ENCODE measurements at places on chromosomes 4 and X.
A peak's percentile ranks its signal among the peaks of the same experiment; 100 is the strongest.

DNA sequence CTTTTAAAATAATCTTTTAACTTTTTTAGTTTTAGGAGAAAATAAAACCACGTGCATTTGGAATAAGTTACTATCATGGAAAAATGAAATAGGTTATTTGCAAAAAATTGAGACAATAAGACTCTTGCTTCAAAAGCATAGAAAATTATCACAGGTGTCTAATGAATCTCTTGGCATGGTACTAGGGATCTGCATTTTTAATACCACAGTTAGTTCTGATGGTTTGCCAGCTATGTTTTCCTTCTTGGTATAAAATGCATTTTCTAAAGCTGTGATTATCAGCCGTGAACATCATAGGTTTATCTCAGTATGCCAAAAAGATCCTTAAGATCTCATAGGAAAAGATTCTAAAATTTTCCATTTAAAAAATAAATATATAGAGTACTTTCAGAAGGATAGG is 83.9 kb downstream of the RASL11B start:
- no peak for DNase-seq

GRCh38 chr4:108466936-108467902 is 153.2 kb upstream of the RPL34 start:
- DNase-seq, result peak; percentile 38

GRCh38 chrX:136097871-136098805 is 49.2 kb upstream of the FHL1 start:
- no peak for DNase-seq

- no peak for DNase-seq
Measured at GRCh38 chrX:36462142-36462541, 542.6 kb downstream of the CFAP47 start.

- DNase-seq, result no peak
Measured at GRCh38 chrX:29535212-29536162, 679.9 kb upstream of the MAGEB2 start.

- no peak for DNase-seq
Measured at GRCh38 chrX:129239371-129239770, 283.9 kb downstream of the SMARCA1 start.

GRCh38 chrX:140343226-140343868 is 161.5 kb downstream of the SOX3 start:
- DNase-seq, result no peak

DNA sequence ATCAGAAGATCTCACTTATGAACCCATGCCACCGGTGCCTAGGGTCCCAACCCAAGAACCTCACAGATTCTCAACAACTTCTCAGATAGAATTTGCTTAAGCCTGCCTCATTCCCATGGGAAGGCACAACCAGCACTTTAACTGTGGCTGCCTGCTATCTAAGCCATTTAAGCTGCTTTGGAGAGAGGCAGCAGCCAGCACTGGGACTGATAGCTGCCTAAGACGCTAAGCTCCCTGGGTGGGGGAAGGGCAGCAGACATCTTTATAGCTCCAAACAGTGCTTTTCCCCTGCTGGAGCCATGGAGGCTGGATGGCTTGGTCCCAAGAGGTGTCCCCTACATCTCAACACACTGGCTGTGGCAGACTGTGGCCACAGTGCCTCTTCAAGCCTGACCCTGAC is 1268.6 kb downstream of the FAM133A start:
- no peak for DNase-seq
